SJSA1 (cell line): ENCODE measurements at places on chromosomes 4 and X. TPM values are rescaled to one million over a fixed set of nuclear protein-coding genes. Genes with fewer than 3 reads are reported as not detected.

GRCh38 chr4:167419468-167420140 is 185.3 kb upstream of the SPOCK3 start:
- DNase-seq: no peak

Gene HHIP
- total RNA-seq: 8.8 and 15.9 TPM in 2 replicates

GRCh38 chr4:100056701-100057100 is 106.6 kb upstream of the H2AZ1 start:
- DNase-seq: no peak

- no peak for DNase-seq
Measured at GRCh38 chr4:36332782-36333131, 51.3 kb downstream of the DTHD1 start.

- no peak for DNase-seq
Measured at GRCh38 chr4:17494258-17495190, 17.4 kb downstream of the QDPR start.

GRCh38 chrX:111127038-111127437 is 31.0 kb downstream of the PAK3 start:
- no peak for DNase-seq

Gene RHOXF2
- total RNA-seq: not detected in 2 replicates

Gene MFSD8
- 23.6 and 40.6 TPM in 2 replicates for total RNA-seq

GRCh38 chr4:148834804-148835631 is 392.8 kb upstream of the NR3C2 start:
- DNase-seq: no peak

Gene F9
- not detected in 2 replicates for total RNA-seq

DNA sequence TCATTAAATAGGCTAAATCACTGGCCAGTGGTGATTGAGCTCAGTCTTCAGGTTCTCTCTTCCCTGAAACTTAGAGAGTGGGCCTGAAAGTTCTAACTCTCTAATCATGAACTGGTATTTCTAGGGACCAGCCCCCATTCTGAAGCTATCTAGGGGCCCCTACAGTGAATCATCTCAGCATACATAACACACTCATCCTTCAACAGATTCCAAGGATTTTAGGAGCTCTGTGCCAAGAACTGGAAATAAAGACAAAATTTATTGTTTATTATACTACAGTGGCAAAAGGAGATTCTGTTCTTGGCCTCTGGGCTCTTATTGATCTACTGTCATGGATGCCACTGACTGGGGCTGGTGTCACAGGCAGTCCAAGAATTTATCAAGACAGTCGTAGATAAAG is 263.8 kb upstream of the IGFBP7 start:
- DNase-seq: no peak

Gene CFAP99
- not detected in 2 replicates for total RNA-seq

DNA sequence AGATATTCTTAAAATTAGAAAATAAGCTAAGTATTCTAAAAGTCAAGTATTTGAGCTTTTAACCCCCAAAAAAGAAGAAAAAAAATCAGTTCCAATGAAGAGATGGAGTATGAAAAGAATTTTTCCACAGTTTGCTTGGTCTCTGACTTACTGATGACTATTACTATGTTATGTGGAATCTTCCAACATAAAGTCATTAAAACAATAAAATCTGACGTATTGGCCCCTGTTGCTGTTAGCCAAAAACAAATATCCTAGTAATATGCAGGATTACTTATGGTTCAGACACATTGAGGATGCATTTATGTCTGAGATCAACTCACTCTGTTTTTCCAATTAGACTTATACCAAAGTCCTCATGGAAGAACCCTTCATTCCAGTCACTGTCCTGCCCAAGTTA is 517.2 kb upstream of the ADGRL3 start:
- no peak for DNase-seq

GRCh38 chr4:85808864-85809263 is 333.9 kb downstream of the ARHGAP24 start:
- no peak for DNase-seq

GRCh38 chr4:22524895-22525294 is 9.0 kb upstream of the ADGRA3 start:
- no peak for DNase-seq

DNA sequence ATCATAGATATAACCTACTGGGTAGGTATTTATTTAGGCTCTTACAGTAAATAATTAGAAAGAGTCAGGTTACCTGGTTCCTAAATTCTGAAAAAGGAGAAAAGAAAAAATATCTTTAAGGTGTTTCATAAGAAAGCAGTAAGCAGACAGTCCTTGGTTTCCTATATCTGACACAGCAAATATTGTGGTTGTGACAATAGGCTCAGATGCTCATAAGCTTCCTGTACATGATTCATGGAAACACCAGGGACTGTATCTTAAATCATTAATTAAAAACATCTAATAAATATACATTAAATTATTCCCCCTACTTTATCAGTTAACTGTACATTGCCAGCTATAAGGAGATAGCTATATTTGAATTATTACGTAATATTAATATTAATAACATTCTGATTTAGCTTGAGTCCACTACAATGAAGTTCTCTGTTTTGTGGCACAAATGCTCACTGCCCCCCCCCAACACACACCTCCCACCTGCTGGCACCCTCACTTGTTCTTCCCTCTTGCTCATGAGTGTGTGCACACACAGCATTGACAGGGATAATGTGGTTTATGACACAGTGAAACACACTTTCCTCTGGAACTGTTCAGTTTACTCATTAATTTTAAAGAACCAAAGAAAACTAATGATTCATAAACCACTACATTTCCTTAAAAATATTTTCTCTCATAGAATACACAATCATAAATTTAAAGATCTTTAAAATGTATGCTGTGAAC is 187.4 kb downstream of the NR3C2 start:
- no peak for DNase-seq

DNA sequence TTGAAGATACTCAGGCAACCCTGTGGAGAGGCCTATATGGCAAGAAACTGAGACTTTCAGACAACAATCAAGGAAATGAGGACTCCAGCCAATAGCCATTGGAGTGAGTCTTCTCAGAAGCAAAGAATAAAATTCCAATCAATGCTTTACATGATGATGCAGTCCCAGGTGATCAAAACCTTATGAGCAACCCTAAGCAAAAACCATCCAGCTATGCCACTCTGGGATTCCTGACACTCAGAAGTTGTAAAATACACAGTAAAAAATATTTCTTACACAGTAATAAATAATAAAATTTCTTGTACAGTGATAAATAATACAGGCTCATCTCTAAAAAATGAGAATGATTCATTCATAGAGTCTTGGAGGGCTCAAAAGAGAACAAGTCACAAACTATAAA is 150.6 kb downstream of the IL15 start:
- DNase-seq: no peak

- DNase-seq: no peak
Measured at GRCh38 chr4:33722800-33723516, 2521.4 kb downstream of the ARAP2 start.

- DNase-seq: no peak
Measured at GRCh38 chr4:158166701-158167100, 6.1 kb downstream of the GASK1B start.

Gene AGTR2
- total RNA-seq: not detected in 2 replicates

GRCh38 chrX:136195247-136195646 is 47.9 kb downstream of the FHL1 start:
- no peak for DNase-seq

DNA sequence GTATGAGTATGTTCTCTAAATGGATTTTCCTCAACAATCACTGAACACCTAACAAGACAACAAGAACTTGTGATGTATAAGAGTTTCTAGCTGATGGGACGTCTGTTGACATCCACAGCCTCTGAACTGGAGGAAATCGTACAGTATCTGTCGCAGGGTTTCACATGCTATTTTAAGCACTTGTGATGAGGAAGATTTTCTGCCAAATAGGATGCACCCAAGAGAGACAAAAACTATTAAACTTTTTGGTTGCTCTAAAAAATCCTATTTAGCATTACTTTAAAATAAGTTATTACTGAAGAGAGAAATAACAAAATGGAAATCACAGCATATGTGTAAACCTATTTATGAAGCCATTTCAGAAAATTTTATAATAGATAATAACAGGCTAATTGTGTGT is 356.1 kb upstream of the SLC7A11 start:
- no peak for DNase-seq

DNA sequence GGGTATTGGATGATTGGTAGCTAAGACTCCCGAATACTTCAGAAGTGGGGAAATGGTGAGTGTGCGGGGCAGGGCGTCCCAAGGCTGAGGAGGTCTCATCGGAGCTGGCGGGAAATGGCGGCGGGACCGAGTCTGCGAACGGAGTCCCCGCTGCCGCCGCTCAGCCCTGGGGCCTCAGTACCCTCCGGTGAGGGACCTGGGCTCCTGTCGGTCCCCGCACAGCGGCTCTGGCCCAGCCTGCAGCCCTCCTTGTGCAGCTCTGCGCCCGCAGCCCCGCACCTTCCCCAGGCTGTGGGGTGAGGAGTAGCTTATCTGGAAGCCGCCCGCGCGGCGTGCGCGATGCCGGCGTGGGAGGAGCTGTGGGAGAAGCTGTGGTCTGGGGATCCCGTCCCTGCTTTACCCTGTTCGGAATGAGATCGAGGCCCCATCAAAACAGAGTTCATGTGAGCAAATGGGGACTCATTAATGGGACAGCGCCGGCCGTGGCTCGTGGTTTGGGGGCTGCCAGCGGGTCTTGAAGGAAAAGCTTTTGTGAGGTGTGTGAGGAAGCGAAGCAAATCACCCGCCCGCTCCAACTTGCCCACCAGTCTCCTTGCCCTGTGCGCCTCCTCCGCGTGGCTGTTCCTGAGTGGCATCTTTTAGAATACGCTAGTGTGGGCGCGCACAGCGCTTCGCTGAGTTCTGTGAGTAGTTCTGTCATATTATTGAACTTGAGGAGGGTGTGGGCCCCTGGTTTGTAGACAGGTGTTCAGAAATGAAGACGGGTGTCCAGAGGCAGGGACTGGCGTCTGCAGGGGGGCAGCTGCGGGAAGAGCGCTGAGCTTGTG is 531 bp downstream of the ZNF141 start:
- DNase-seq: no peak

Gene SLC30A9
- total RNA-seq: 32.5 and 43.4 TPM in 2 replicates

DNA sequence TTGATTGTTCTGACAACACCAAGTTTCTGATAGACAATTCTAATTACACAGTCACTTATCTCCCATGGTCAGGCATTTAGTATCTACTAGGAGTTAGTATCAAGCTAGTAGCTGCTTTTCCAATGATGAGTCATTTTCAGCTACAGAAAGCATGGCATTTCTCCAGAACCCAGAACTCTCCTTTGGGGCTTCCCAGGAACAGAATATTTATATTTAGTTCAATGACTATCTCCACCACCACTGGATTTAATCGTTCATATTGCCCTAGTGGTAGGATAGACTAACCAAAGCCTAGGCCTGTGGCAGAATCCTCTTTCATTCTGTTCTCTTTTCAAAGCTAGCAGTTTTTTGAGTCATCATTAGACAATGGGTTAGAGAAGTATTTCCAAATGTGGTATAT is 569.4 kb downstream of the GABRG1 start:
- DNase-seq: no peak

DNA sequence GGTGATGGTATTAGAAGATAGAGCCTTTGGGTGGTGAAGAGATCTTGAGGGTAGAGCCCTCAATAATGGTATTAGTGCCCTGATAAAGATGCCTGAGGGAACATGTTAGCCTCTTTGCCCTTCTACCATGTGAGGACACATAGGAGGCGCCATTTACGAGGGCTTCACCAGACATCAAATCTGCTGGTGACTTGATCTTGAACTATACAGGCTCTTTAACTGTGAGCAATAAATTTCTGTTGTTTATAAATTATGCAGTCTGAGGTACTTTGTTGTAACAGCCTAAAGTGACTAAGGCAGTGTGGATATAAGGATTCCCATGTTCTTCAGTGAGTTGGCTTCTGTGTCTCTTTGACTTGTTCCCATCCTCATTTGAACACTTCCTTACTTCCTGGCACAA is 11.8 kb downstream of the MOB1B start:
- DNase-seq: peak; percentile 50

Gene TMEM144
- 0.06 and 1.1 TPM in 2 replicates for total RNA-seq

DNA sequence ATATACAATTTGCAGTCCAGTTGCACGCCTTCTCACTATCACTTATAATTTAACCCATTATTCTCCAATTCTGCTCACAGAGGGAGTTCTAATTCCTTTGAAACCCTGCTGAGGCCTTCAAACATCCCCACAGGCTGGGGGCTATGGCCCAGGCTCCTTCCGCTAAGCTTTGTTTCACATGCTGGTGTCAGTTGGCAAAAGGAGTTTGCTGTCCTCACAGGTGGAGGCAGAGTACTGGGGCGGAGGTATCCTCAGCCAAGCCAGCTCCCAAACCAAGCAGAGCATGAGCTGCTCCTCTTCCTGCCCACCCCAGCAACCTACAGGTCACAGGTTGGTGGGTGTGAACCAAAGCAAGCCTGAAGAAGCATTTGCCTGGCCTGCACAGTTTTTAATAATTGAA is 21.5 kb downstream of the BTC start:
- DNase-seq: no peak

Gene FGFR3
- 10.2 and 13.8 TPM in 2 replicates for total RNA-seq

DNA sequence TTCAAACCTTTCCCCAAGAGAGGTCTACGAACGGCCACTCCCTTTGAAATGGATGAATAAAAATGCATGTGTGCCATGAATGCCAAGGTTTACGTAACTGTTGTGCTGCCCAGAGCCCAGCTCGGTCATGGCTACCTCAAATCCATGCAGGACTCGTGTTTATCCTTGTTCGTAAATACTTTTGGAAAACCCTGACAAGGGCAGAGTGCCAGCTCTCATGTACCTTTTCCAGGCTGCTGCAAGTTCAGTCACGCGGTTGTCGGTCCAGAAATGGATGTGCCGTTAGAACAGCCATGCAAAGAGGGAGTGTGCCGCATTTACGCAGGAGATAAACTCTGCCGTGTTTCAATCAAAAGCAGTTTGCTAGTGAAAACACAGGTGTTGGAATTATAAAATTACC is 123.4 kb downstream of the AMELX start:
- no peak for DNase-seq

Gene LAGE3
- total RNA-seq: 42.5 and 47.7 TPM in 2 replicates

GRCh38 chr4:3638080-3638795 is 106.0 kb upstream of the LRPAP1 start:
- no peak for DNase-seq

Gene ATG4A
- 16.6 and 17.0 TPM in 2 replicates for total RNA-seq

GRCh38 chr4:35151816-35152572 is 1092.3 kb downstream of the ARAP2 start:
- DNase-seq: no peak

GRCh38 chrX:30008031-30008430 is 207.3 kb upstream of the MAGEB2 start:
- DNase-seq: no peak

Gene VSIG4
- not detected in 2 replicates for total RNA-seq

- DNase-seq: no peak
Measured at GRCh38 chr4:3747581-3747904, 18.6 kb upstream of the ADRA2C start.

Gene COX7B2
- not detected in 2 replicates for total RNA-seq
